ENCODE measurements at places on chromosomes 7 and 10.

DNA sequence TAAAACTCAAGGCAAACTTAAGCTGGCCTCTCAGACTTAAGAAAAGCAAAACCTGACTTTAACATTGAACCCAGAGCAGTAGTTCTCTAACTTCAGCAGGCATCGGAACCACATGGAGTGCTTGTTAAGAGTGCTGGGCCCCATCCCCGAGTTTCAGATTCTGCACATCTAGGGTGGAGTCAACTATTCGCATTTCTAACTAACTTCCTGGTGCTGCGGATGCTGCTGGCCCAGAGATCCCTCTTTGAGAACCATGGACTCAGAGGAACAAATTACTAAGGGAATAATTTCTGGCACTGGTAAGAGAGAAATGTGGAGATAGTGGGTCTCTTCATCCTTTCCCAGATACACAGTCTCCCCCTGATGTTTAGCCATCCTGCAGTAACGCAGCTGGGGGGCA, 14.6 kb upstream of the NPFFR1 start:
- DNase-seq = no peak

DNA sequence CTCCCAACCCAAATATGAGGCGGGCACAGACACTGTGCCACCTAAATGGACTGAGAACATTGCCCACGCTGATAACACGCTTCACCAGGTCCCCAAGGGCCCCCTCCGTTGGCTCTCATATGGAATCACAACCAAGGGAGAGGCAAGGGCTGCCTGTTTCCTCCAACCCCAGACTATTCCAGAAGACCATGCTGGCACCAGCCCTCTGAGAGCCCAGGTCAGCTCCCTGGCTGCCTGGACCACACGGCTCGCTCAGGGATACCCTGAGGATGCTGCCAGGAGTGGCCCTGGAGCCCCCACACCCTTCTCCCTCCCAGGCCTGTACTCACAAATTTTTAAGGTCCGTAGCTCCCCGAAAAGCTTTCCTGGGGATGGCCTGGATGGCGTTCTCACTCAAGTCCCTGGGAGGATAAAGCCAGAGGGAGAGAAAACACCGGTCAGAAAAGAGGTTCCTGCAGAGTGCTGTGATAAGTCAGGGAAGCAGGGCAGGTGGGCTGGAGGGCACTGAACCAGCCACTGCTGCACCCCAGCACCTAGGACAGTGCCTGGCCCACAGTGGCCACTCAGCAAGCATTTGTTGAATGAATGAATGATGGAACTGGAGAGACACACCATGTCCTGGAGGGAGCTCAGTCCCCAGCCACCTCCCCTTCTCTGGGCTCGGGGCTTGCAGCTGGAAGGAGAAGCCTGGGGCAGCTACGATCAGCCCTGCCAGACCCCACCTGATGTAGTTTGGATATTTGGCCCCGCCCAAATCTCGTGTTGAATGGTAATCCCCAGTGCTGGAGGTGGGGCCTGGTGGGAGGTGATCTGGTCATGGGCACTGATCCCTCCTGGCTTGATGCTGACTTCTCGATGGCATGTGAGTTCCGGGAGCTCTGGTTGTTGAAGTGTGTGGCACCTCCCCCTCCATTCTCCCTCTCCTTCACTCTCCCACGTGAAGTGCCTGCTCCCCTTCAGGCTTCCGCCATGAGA, 119.8 kb downstream of the SLIT1 start:
- no peak for DNase-seq

- DNase-seq = no peak
Measured at GRCh38 chr7:16365177-16365576, 56.2 kb downstream of the CRPPA start.

DNA sequence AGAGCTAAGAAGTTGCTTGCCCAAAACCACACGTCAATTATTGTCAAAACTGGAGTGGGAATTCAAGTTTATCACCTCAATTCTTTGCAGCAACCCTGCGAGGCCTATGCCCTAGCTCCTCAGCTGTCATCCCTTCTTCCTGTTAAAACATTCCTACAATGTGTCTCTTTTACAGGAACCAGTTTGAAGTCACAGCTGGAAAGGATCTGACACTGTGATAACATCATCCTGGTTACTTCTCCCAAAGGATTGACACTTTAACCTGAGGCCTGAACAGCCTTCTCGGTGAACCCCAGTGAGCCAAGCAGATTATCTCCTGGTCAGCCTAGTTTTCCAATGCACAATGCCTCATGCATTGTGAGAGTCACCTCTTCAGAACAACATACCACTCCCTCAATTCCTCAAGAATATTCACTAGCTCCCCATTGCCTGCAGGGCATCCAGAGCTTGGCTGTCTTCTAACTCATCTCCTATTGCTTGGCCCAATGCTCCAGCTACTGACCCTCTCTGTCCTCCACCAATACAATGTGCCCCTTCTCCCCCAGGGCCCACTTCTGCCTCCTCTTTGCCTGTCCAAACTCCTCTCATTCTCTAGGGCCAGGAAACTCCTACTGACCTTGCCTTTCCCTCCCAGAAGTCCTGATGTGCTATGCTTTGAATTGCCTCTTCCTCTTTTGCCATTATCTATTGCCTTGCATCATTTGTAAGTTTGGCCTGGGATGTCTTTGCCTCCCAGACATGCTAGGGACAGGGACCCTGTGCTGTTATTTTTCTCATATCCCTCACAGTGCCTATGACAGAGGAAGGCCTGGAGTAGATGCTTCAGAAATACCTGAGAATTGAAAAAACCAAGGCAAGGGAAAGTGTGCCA, 10.4 kb upstream of the DLG5 start:
- DNase-seq = no peak

DNA sequence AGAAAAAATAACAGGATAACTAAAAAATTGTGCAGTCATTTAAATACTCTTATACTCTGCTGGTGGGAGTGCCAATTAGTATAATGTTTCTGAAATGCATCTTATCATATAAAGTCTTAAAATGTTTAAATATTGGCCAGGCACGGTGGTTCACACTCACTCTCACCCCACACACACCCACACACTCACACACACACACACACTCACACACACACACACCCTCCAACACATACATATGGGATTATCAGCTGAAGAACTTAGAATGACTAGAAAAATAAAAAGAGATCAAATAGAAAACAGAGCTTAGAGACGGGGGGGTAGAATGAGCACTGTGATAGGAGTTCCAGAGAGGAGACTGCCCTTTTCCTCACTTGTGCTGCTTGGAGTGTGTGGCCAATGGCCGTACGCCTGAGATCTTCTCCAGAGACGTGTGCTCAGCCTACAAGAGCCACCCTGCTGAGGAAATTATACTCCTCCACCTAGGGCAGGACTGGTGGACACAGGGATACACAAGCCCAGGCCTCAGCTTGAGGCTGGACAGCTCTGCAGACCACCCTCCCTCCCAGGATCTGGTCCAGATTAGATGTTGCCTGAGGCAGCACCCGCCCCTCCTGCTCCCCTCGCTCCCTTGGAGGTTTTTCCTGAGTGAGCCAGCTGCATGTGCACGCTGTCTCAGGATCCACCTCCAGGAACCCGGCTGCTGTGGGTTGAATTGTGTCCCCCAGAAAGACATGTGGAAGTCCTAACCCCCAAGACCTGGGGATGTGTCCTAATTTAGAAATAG, 26.5 kb upstream of the PRKAG2 start:
- no peak for DNase-seq

DNA sequence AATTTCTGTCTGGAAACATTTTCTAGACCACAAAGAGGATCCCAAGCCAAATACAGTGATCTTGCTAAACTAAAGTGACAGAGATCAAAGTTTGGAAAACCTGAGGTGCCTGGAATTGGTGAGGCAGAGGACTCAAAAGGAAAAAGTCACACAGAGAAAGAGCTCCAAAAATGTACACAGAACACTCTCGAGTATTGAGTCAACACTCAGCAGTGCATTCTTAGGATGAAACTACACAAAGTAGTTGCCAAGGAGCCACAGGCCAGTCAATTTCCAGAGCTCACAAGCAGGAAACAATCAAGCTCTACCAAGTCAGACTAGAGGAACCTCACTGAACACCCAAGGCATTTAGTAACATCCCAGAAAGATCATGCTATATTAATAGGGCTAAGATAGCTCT, 61.3 kb downstream of the MICU1 start:
- no peak for DNase-seq

- no peak for DNase-seq
Measured at GRCh38 chr7:100407285-100408180, 21.0 kb downstream of the ZCWPW1 start.

GRCh38 chr7:114903131-114903530, 18.8 kb upstream of the MDFIC start:
- DNase-seq = no peak

DNA sequence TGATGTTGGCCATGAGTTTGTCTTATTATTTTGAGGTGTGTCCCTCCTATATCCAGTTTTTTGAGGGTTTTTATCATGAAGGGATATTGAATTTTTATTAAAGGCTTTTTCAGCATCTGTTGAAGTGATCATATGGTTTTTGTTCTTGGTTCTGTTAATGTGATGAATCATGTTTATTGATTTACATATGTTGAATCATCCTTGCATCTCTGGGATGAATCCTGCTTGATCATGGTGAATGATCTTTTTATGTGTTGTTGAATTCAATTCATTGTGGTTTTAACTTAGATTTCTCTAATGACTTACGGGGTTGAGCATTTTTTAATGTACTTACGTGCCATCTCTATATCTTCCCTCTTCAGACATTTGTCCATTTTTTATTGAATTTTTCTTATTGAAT, 22.9 kb downstream of the DLD start:
- no peak for DNase-seq

Data from activated naive CD4-positive, alpha-beta T cell (primary cell).